ENCODE measurements at places on chromosomes 6 and 20.

DNA sequence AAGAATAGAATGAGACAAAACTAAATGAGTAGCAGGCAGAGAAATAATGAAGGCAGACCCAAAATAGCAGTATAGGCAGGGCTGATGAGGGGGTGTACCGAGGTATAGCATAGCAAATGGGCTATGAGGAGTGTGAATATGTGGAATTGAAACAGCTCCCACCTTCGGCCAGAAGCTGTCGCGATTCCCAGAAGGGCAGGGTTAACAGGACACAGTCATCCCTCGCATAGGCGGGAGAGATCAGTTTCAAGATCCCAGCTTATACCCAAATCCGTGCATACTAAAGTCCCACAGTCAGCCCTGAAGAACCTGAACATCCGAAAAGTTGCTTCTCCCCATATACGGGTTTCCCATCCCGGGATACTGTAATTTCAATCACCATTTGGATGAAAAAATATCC lies 82.7 kb downstream of the PTPRK start:
- no peak for DNase-seq

GRCh38 chr6:84910906-84911607 lies 146.7 kb upstream of the TBX18 start:
- DNase-seq: no peak

GRCh38 chr6:50707652-50708300 lies 5.5 kb upstream of the TFAP2D start:
- no peak for DNase-seq

DNA sequence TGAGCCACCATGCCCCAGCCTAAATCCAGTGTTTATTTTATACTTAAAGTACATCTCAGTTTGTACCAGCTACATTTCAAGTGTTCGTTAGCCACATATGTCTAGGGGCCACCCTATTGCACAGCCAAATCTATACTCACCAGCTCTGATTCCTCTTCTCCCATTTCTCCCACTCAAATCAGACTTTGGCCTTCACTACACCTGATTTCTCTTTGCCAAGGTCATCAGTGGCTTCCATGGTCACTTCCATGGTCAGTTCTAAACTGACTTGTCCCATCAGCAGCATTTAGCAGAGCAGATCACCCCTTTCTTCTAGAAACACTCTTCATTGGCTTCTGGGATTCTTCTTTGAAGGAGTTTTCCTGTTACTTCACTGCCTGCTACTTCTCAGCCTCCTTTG lies 14.1 kb downstream of the GHRH start:
- DNase-seq: no peak

DNA sequence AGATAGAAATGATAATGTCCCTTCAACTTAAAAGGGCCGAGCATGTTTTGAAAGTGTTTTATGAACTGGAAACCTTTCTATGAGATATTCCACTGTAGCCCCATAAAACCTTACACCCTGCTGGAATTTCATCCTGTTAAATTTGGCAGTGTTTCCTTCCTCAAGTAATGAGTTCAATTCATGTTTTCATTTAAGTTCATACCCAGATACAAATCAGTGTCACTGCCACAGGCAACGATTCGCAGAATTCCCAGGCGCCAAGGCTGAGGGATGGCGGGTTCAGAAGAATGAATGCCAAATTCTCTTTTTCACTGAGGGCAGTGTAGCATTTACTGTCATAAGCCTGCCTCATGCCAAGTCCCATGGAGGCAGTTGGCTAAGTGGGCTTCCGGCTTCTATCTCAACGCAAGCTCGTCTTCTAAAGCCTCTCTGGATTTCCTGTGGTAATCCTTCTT lies 511.8 kb upstream of the ID4 start:
- DNase-seq: no peak

GRCh38 chr6:160137130-160137988 lies 15.7 kb downstream of the SLC22A1 start:
- DNase-seq: no peak

- DNase-seq: peak; percentile 68
These were observed 16.8 kb downstream of the MYLK4 start for GRCh38 chr6:2733736-2734480.

DNA sequence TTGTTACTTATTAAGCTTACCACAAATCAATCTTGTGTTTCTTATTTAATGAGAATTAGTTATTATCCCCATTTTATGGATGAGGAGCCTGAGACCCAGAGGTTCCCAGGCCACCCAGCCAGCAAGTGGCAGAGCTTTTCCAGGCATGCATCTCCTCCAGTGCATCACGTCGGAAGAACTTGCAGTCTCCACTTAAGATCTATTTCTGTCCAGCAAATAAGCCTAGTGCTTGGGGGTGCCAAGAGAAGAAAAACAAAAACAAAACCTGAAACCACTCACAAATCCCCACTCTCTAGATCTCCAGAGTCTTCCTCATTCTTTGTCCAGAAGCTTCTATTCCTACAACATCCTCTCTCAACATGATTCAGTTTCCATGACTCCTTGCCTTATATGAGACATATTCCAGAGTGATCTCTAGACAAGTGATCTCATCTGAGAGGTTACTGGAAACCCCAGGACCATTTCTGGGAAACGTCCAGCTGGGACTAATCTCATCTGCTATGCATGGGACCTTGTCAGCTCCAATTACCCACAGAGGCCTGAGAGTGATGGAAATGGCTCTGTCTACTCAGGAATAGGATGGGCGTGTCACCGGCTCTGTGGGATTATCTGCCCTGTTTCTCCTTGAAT lies 4.1 kb downstream of the GUCA1B start:
- no peak for DNase-seq

DNA sequence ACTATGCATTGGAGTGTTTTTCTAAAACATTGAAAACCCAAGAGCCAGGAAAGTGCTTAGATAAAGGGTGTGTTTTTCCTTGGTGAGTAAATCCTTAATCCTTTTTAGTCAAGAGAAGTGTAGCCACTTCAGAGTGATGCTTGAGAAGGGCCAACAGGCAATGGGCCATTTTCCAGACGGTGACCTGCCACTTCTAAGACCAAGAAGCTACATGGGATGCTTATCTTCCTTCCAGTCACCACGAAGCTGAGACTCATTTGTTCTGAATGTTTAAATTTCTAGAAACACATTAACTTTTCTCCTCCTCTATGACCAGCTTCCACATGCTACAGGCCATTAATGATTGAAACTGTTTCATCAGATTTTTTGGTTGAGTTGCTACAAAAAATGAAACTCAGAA lies 34.4 kb upstream of the NHSL1 start:
- no peak for DNase-seq

- DNase-seq: peak; percentile 34
These were observed 50.2 kb downstream of the ERMARD start for GRCh38 chr6:169801396-169802160.

DNA sequence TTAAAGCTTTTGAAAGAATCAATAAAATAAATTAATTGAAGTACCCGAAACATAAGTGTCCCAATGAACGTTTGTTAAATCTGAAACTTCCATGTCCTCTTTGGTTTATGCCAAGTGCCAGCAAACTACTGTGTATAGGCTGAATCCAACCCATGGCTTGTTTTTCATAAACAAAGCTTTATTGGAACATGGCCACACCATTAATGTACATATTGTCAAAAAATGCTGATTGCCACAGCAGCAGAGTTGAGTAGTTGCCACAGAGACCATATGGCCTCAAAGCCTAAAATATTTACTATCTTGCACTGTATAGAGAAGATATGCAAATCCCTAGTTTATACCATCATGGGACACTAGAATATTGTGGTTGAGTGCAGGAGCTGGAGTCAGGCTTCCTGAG lies 406.1 kb downstream of the MAFB start:
- no peak for DNase-seq

DNA sequence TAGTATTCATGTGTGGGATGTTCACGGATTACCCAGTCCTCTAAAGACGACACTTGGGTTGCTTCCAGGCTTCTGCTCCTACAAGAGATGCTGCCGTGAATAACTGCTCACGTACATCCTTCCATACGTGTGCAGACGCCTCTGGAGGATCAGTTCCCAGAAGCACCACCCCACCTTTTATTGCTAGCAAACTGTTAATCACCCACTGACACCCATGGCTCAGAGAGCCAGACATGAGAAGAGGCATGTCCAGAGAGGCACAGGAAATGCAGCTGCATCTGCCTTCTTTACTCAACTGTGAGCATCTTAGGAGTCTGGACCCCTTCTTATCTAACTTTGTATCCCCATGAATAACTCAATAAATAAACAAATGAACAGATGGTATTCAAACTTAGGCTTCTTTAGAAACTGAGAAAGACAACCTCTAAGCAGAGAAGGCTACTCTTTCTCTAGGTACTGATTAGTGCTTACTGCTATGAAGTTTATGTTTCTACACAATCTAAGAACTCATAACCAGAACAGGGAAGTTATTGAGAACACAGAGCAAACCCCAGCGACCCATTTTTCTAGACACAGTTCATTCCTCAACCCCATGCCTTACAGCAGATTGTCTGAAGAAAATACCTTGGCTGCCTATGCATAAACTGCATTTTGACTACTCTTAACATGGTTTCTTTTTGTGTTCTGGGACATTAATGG lies 228.7 kb upstream of the RREB1 start:
- DNase-seq: no peak

DNA sequence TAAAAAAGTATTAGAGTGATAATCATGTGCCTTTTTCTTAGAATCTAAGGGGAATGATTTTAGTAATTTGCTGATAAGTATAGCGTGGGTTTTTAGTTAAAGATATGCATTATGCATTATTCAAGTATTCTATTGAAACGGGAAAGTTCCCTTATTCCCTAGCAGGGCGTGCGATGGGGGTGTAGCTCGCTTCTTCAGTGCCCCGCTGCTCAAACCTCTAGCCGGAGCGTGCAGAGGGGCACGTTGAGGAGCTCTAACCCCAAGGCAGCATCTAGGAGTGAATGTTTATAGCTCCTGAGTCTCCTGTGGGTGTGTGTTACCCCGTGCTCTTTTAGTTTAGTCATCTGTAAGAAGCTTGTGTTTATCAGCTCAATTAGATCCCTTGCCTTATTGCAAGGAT lies 1339.5 kb upstream of the MAP3K7 start:
- no peak for DNase-seq

DNA sequence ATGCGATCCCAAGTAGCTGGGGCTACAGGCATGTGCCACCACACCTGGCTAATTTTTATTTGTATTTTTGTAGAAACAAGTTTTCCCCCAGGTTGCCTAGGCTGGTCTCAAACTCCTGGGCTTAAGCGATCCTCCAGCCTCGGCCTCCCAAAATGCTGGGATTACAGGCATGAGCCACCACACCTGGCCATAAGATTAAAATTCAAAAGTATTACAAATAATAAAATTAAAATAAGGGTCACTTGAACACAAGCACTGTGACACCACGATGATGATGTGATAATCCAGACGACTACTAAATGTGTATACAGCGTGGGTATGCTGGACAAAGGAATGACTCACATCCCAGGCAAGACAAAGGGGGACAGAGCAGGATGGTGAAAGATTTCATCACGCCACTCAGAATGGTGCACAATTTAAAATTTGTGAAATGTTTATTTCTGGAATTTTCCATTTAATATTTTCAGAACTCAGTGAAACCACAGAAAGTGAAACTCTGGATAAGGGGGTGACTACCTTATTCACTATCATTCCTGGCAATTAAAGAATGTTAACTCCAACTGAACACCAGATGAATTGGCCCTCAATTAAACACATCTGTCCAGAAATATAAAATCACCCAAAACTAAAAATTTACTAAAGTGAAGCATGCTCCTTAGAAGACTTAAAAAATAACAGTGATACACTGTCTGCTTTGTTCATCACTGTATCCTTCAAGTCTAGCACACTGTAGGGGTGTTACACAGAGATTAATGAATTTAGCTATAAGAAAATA lies 13.1 kb downstream of the B4GALT5 start:
- no peak for DNase-seq

DNA sequence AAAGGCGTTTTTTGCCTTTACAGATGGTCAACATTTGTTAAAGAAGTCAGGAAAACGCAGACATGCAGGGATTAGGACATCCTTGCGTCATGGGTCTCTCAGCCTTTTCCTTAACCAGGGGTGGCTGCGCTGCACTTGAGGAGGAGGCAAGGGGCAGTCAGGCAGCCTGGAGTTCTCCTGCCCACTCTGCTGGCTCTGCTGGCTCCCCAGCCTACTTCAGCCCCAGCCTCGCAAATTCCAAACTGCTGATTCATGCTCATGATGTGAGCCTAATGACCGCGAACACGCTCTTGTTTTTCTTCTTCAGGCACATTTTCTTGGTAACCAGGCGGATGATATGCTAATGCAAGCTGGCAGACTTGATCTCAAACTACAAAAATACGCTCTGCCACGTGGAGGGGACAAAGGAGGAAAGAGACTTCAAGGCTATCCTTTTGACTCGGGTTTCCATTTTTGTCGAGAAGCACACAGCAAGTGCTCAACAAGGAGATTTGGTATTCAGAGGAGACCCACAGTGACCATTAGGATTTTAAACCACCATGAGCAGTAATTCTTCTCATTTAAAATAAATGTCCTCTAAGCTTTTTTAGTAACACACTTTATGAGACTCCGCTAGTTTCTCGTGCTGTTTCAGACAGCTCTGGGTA lies 290.3 kb upstream of the STXBP5 start:
- peak; percentile 79 for DNase-seq

GRCh38 chr20:9276966-9277468 lies 208.1 kb downstream of the PLCB4 start:
- no peak for DNase-seq

- DNase-seq: no peak
These were observed 154.3 kb downstream of the NFATC2 start for GRCh38 chr20:51388227-51388626.

DNA sequence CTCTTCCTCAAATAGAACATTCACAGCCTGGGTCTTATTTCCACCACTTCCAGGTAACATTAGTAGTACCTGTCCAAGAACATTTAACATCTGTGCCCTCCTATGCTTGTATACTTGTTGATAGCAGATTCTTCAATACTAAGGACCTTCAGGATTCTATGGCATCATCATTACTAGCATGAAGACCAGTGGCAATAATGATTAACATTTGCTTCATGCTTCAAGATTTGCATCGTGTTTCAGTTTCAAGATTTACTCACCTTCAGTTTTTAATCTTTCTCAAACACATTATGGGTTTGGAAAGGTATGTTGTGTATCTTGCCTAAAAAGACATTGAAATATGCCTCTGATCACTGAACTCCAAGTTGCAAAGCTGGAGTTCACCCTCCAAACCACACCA lies 412.8 kb upstream of the NRSN1 start:
- DNase-seq: no peak

DNA sequence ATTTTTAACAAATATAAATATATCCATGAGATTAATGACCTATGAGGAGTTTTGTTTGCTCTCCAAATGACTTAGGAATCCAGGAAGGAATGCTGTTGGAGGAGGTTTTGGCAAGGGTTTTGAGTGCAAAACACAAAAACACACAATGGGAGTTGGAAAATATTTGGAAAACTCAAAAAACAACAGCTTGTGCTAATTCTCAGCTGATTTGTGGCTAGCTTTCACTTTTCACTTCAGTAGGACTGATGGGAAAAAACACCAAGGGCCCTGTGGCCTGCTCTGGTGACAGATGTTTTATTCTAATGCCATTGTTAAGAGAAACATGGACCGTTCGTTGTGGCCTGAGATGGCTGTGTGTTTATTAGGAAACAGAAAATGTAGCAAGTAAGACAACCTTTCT lies 113.9 kb downstream of the ALDH8A1 start:
- no peak for DNase-seq

DNA sequence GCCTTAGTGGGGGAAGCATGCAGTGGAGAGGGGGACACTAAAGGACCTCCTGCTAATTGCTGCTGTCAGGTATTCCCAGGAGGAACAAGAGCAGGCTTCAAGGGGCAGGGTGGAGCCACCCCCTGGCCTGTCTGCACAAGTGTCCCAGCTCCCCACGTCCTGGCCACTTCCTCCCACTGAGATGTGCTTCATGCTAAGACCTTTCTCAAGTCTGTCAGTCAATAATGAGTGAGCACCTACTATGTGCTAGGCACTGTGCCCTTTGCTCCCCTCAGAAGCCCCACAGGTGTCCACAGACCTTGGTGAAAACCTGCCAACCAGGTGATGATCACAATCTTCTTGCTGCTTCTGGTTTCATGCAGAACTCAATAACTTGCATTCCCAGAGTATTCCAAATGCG lies 147.9 kb downstream of the UNC5CL start:
- no peak for DNase-seq

Data from Right ventricle myocardium inferior (tissue), 1 donor.